ENCODE measurements at places on chromosomes 12 and 14. TPM values are rescaled to one million over a fixed set of nuclear protein-coding genes. Genes with fewer than 3 reads are reported as not detected.

DNA sequence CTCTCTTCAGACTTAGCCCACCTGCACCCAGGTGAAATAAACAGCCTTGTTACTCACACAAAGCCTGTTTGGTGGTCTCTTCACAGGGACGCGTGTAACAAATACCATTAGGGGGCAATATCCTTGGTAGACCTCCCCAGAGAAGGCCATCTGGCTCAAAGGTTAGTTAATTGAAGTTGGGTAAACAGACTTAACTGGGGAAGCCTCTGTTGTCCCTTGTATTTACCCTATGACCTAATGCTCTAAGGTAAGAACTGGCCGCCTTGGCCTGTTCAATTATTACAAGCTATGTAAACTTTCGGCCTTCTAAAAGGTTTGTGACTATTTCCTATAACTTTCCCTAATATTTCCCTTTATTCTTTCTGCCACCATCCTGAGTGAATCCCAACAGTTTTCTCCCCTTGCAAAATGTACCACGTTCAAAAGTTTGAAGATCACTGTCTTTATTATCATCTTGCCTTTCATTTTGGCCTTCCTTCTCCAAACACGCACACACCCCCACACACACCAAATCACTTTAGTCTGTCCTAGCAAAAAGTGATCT, 15.3 kb upstream of the LYZ start:
- DNase-seq, result no peak

GRCh38 chr14:69443296-69443805, 41.2 kb upstream of the PLEKHD1 start:
- DNase-seq, result no peak

DNA sequence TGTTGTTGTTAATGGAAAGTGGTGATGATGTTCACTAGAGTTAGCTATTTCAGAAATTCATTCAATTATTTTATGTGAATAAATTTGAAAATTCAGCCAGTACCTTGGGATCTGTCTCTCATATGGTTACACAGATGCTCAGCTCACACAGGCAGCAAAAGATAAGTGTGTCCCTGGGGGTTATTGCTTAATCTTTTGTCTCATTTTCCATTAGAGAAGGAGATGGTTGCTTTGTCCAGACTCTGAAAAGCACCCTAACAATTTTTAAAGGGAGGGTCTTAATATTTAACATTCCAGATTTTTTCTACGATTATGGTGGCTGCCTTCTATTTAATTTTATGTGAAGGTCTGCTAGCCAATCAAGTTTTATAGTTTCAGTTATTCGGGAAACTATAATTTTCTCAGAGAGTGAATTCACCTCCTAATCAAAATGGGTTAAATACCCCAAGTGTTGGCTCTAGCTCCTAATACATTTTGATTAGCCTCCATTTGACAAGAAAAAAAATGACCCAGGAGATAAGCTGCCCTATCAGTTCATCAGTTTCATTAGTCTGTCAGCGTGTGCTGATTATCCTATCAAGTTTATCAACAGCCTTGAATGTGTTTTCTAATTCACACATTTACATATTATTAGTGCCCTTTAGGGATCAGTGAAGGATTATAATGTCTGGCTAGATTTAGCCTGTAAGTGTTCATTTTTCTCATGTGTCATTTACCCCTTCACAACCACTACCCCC, 282.1 kb downstream of the TMTC2 start:
- DNase-seq, result no peak

Gene CFAP73
- not detected for total RNA-seq

Gene ACVRL1
- total RNA-seq, result 0.64 TPM

GRCh38 chr14:75229661-75230139, 48.9 kb upstream of the FOS start:
- DNase-seq, result no peak

DNA sequence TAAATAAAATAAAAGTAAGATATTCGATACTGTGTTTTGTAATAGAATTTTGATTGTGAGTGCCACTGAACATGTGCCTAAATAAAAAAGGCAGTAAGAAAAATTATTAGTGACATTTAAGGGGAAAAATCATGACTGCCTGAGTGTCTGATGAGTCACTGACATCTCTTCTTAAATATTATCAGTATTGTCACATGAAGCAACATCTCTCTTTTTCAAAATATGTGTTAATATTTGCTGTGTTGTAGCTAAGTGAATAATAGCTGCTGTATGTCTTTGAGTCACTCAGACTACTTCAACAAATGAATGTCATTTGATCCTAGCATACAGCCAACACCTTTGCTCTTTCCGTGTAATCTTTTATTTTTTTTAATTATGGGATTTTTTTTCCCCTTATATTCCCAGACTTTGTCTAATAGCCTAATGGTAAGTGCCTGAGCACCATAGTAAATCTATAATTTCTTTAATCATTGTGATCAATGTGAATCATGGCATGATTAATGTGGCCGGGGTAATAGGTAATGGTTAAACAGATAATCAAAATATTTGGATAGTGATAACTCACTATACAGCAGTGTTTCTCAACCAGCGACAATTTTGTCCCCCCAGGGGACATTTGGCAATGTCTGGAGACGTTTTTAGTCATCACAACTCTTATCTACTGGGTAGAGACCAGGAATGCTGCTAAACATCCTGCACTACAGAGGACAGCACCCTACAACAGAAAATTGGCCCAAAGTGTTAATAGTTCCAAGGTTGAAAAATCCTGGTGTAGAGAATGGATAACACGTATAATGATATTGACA, 11.7 kb upstream of the OTX2 start:
- no peak for DNase-seq

- DNase-seq, result peak; percentile 11
Measured at GRCh38 chr14:68789821-68790643, 2.8 kb downstream of the ZFP36L1 start.

Gene ACIN1
- 360 TPM for total RNA-seq

Gene RASSF9
- total RNA-seq, result not detected

Gene CERS5
- total RNA-seq, result 41.0 TPM

Gene DAO
- not detected for total RNA-seq

Gene FSCB
- total RNA-seq, result not detected

Gene ATL1
- 1.4 TPM for total RNA-seq

- DNase-seq, result no peak
Measured at GRCh38 chr14:41868396-41868795, 261.7 kb downstream of the LRFN5 start.

GRCh38 chr12:62919838-62920237, 15.1 kb downstream of the PPM1H start:
- no peak for DNase-seq

Gene AMN
- total RNA-seq, result 3.3 TPM

Gene KRT73
- total RNA-seq, result 1.3 TPM

Gene RNF212B
- not detected for total RNA-seq

GRCh38 chr14:100278702-100279101, 27.5 kb downstream of the SLC25A29 start:
- no peak for DNase-seq

GRCh38 chr12:87794854-87795253, 234.3 kb downstream of the C12orf50 start:
- no peak for DNase-seq

- no peak for DNase-seq
Measured at GRCh38 chr14:55715889-55716288, 135.9 kb downstream of the KTN1 start.

DNA sequence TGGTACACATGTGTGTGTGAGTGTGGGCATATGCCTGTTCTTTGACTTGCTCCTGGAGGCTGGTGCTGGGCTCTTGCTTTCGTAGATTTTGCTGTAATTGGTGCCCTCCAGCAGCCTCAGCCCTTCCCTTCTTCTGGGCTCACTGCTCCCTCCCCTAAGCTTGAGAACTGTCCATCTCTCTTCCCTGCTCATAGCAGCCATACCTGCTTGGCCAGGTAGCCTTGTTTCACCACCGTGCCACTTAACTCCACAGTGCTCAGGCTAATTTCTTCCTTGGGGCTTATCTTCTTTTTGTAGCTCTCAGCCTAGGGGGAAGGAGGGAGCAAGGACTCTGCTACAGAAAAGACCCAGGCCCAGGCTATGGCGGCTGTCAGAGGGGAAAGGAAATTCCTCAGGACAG, 19.8 kb downstream of the PLEK2 start:
- no peak for DNase-seq

Gene PPFIBP1
- 3.3 TPM for total RNA-seq

- no peak for DNase-seq
Measured at GRCh38 chr12:131054345-131055092, 100.8 kb downstream of the ADGRD1 start.

GRCh38 chr12:30973175-30973574, 46.6 kb downstream of the TSPAN11 start:
- DNase-seq, result no peak

DNA sequence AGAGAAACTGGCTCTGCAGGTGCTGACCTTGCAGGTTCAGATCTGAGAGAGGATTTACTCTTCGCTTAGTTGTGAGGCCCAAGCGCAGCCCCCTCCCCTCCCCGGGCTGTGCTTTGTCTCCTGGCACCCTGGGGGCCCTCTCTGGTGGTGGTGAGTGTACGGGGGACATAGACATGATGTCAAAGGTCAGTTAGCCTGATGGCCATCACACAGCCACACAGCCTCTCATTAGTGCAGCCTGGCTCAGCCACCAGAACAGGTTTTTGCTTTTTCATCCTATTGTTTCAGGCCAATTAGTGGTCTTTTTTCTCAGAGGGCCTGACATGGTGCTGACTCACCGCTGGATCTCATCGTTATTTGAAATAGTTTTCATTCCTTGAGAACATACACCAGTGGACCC, 437.9 kb downstream of the AACS start:
- no peak for DNase-seq

DNA sequence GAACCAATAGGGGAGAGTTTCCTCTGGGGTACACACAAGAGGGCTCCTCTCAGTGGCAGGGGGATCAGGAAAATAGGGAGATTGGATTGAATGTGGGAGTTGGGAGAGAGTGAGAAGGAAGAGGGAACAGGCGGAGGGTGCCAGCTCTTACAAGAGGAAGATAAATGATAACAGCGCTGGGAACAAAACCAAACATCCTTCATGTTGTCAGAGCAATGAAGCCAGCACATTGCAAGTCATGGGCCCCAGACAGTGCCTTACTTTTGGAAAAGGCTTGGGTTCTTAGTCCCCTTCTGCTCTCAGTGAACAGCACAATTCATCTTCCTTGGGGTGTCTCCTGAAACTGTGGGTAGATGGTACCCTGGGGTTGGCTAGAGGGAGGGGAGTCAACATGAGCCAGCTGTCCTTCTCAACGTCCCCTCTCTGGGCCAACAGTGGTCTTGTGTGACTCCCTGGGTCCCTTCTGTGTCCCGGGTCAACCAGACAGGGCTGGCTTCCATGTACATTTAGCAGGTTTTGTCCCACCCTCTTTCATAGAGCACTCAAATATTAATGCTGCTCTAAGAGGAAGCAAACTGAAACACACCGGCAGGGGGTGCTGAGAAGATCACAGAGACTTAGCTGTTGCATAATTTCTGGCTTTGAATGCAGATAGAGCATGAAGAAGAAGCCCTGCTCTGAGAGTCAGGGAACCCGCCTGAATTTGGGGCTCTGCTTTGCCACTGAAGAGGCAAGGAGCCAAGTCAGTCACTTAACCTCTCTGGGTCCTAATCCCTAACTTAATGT, 138.5 kb downstream of the ESRRB start:
- no peak for DNase-seq

- DNase-seq, result no peak
Measured at GRCh38 chr14:58641509-58641908, 3.7 kb downstream of the DACT1 start.

Gene SLC2A14
- total RNA-seq, result 4.3 TPM

Gene PZP
- not detected for total RNA-seq

Gene NUDT14
- 29.6 TPM for total RNA-seq

DNA sequence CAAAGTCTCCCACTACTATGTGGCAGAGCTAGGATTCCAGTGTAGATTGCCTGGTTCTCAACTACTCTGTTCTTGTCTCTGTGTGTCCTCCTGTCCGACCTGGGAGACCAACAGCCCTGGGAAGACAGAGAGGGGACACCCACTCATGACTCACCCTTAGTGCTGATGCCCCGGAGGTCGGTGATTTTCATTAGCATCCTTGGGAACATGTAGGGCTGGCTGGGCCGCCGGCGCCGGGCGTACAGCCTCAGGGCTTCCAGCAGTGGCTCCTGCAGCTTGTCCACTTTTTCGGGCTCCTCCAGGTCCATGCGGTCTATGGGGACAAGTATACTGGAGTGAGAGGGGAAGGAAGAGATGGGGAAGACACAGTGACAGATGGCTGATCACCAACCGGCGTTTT, 5.9 kb upstream of the ITGB7 start:
- no peak for DNase-seq

Gene KRT72
- 149 TPM for total RNA-seq

Gene MMP19
- total RNA-seq, result 0.29 TPM

- DNase-seq, result no peak
Measured at GRCh38 chr12:31588976-31589375, 2.0 kb downstream of the DENND5B start.

Gene CYP27B1
- total RNA-seq, result 1.5 TPM

Gene ESR2
- total RNA-seq, result 0.13 TPM

Gene EIF5
- total RNA-seq, result 322 TPM

GRCh38 chr14:99389174-99389826, 91.4 kb downstream of the SETD3 start:
- no peak for DNase-seq

Gene KRT2
- 2.2 TPM for total RNA-seq

- no peak for DNase-seq
Measured at GRCh38 chr14:105902131-105902898, 375.9 kb downstream of the TMEM121 start.

Gene CLEC4E
- total RNA-seq, result 5.4 TPM

DNA sequence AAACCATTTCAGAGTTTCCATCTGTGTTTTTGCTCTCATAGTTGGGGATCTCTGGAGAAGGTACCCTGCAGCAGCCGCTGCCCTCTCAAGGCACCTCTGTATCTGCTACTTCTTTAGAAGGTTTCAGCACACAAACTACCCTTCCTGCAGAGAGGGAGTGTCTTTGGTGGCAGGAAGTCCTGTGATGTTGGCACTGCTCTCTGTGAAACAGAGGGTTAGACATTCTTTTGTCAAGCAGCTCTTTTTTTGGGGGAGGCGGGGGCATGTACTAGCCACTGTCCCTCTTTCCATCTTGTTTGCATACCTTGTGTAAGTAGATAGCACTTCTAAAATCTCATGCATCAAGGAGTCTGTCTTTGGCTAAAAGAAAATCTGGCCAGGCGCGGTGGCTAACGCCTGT, 352.6 kb downstream of the BMP4 start:
- DNase-seq, result no peak

Gene RDH12
- total RNA-seq, result not detected

DNA sequence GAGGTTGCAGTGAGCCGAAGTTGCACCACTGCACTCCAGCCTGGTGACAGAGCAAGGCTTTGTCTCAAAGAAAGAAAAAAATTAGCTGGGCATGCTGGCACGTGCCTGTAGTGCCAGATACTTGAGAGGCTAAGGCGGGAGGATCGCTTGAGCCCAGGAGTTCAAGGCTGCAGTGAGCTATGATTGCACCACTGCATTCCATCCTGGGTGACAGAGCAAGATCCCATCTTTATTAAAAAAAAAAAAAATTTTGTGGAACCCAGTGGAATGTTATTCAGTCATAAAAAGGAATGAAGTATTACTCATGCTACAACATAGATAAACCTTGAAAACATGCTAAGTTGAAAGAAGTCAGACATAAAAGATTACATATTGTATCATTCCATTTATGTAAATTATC, 8.3 kb upstream of the ERBB3 start:
- DNase-seq, result no peak

Data from naive thymus-derived CD4-positive, alpha-beta T cell (primary cell).